ENCODE measurements at places on chromosomes 1 and 21.

DNA sequence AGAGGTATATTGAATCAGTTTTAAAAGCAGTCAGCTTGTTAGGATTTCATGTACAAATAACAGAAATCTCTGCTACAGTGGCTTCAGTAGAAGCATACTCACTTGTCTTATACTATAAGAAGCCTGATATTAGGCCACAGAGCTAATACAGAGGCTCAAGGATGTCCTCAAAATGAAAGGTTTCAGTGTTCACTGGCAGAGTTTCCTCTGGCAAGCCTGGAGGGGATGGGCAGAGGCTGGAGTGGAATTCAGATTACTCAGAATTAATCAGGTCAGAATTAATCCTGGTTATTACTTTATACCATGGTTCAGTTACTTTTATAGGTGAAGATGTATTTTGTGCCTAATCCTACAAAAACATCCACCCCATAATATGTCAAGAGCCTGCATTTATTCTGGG, 520.5 kb downstream of the USP25 start:
- no peak for DNase-seq

DNA sequence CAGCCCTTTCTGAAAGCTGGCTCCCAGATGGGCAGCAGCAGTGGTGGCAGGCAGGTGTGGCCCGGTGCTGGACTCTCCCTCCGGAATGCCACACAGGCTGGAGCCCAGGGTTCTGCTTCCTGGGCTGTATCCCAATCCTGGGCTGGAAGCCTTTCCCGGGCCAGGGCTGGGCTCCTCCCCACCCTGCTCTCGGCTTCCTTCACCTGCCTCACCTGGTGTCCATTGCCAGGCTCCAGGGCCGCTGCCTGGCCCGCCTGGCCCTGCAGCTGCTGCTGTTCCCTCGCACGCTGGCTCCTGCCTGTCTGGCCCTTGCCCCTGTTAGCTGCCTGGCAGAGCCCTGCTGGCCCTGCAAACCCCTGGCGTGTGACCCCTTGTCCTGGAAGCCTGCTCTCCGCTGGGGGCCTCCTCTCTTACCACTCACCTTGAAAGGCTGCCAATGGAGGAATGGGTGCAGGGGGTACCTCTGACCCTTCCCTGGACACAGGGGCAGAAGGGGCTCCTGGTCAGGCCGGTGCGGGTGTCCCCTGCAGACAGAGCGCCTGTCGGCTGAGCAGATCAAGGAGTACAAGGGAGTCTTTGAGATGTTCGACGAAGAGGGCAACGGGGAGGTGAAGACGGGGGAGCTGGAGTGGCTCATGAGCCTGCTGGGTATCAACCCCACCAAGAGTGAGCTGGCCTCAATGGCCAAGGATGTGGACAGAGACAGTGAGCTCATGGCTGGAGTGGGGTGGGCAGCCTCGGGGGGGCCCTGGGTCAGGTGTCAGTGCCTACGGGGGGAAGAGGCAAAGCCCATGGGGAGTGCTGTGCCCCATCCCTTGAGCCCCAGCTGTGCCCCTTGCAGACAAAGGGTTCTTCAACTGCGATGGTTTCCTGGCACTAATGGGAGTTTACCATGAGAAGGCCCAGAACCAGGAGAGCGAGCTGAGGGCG, 1.1 kb downstream of the CALML6 start:
- DNase-seq: no peak

DNA sequence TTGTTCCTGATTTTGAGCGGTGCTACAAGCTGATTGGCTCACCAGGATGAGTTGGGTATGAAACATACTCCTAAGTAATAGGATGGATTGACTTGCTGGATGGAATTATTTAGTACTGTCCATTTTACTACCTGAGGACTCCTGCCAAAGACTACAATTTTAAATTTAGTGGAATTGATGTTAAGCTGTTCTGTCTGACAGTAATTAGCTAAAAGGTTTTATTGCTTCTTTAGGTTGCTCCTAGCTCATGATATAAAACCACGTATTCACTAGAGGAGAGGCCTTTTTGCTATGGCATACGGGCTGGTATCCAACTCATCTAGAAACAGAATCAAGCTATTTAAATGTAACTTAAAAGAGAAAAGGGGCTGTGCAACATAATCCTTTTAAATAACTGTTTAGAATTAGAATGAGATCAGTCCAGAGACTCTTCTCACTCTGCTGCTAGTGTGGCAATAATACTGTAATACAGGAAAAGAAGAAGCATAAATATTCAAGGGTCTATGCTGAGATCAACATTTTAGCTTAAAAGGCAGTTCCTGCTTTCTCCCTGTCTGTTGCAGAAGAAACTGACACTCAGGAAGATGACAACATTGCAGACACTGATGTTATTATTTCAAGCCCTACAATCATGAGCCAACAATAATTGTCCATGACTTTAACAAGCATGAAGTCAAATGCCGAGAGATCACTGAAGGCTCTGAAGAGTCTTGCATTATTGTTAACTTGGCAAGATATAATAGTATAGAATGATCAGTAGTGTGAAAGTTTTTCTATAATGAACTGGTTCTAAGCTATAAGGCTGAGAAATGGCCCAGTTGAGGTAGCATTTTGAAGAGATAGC, 258.7 kb upstream of the ADGRL4 start:
- DNase-seq: no peak

DNA sequence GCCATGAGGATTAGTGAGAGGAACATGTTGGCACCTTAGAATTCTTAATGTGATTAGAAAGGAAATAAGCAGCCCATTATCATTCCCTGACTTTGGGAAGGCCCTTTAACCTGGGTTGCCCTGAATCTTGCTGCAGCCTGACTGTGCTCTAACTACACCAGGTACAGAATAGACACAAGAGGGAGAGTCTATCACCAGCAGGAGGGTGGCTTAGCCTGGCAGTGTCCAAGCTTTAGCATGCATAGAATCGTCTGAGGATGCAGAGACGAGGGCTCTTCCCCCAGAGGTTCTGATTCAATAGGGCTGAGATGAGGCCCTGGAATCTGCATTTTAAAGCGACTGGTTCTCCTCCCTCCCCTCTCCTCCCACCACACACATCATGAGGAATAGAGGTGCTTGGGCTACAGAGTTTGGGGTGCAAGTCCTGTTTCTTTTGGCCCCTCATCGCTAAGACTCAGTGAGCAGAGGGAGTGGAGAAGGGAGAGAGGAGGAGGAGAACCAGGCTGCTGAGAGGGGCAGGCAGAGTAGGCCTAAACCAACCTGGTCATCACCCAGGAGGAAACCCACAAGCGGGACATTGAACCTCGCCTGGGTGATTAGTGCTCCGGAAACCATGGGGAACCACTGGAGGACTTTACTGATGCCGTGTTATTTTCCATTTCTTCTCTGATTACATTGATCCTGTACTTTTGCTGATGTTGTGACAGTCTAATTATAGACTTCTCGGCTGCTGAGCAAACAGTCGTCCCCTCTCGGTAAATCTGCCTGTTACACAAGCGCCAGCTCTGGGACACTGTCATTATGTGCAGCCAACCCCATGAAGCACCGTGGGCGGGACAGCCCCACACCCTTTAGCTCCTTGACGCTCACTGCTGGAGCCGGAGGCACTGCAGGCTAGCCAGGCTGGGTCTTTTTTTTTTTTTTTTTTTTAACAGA, 6.3 kb upstream of the TENT5C start:
- DNase-seq: no peak

- DNase-seq: no peak
Measured at GRCh38 chr1:2060072-2060471, 9.9 kb downstream of the PRKCZ start.

Measured in NCI-H187 treated with DMSO at 0.1 percent for 48 hours (cell line).